ENCODE measurements at places on chromosomes 7 and 10.

DNA sequence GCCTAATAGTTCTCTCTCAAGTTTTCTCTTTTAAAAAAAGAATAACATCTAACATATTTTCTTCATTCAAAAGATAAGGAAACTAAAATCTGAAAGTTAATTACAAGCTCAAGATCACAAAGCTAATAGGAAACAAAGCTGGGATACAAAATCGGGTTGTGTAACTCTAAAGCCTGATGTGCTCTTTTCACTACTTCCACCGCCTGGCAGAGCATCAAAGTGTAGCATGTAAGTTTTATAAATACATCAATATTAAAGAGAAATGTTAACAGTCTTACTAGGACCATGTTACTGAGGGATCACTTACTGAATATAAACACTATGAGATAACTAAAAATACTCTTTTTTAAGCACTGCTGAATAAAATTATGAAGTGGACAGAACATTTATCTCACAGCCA is 97.2 kb downstream of the KMT2C start:
- DNase-seq, result no peak

DNA sequence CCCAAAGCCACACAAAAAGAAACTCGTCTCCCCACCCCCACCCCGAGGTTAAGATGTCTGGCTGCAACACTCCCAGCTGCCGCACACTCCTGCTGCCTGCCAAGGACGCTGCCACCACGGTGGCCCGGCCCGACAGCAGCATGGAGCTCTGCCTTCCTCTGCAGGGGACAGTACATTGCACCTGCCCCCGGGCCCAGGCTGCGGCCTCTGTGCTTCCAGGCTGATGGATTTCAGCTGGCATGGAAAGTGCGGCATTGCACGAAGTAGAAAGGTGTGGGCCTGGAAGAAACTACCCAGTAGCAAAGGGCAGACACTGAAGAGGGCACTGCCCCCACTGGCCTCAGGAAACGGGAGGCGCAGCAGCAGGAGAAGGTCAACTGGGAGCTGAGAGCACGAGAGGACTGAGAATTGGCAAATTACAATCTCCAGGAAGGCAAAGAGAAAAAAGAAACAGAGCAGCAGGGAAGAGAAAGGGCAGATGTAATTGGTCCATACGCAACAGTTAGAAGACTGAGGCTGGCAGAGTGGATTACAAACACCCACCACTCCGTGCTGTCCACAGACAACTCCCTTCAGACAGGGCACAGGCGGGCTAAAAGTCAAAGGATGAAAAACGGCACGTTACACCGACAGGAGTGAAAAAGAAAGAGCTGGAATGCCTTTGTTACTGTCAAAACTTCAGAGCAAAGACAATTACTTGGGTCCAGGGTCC is 117.1 kb upstream of the DIP2C start:
- DNase-seq, result no peak

DNA sequence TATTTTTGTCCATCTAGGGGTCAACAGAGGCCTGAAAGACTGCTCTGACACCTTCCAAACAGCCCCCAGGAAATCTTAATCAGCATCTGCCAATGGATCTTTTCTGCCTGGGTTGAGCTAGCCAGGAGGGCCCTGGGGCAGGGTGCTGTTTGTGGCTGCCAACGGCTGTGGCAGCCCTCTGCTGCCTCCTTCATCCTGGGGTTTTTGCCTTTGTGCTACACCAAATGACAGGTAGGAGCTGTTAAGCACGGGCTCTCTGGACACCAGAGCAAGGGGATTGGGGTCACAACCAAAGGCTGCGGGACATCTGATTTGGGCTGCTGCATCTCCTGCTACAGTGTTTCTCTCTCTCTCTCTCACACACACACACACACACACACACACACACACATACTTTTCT is 2.0 kb upstream of the KIAA1217 start:
- DNase-seq, result no peak

GRCh38 chr10:5046410-5046809 is 42.8 kb upstream of the AKR1C2 start:
- DNase-seq, result no peak

DNA sequence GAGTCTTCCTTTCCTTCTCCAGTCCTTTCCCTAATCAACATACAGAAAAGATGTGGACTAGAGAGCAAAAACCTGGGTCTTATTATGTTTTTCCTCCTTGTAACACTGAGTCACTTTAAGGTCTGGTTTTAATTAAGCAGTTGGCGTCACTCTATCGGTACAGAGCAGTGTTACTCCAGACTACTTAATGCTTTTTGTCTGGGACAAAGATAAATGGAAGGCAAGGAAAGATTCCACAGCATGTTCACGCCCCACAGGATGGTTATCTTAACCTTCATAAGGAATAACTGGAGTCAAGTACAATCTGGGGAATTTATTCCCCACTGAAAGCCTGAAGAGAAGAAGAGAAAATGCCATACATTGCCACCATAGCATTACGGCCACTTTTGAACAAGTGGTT is 145.7 kb downstream of the ELAPOR2 start:
- no peak for DNase-seq

DNA sequence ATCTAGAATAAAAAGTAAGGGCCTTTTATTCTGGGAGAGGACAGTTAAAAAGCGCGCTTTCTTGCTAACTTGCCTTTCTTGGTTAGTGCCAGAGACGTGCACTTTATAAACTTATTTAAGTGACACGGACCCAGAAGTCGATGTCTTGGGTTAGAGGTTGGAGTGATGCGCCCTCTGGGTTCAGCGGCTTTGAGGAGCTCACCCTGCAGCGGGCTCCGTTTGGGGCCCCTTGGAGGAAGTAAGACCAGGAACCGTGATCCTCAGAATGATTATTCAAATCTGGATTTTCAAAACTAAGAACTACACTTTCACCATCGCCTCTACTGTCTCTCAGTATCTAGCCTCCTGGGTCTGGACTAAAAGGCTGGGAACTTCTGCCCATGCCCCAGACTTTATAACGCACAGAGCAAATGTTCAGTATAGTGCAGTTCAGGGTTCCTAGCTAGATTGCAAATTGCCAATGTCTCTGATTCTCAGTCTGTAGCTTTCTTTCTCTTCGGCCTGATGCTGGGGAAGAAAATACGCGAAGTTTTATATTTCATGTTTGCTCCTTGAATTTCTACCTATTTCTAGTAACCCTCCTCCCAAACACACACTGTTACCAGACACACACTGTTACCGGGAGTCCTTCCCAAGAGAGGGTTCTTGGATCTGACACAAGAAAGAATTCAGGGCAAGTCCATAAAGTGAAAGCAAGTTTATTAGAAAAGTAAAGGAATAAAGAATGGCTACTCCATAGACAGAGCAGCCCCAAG is 18.6 kb upstream of the SMO start:
- DNase-seq, result no peak
